ENCODE measurements at places on chromosomes 6 and 20.

DNA sequence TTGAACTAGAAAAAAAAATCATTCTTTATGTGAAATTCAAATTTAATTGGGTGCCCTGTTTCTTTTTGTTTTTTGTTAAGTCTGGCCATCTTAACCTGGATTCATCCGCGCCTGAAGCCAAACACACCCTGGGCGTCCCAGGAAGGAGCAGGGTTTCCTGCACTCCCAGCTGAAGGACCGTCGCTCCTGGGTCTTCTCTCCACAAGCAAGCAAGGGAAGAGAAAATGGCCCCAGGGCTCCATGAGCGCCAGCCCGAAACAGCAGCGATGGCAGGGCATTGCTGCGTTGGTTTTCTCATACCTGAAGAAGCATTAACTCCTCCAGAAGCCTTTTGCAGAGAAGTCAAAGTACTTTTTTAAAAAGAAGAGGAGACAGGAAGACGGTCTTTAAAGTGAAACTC is 105.4 kb upstream of the AFDN start:
- DNase-seq = no peak

DNA sequence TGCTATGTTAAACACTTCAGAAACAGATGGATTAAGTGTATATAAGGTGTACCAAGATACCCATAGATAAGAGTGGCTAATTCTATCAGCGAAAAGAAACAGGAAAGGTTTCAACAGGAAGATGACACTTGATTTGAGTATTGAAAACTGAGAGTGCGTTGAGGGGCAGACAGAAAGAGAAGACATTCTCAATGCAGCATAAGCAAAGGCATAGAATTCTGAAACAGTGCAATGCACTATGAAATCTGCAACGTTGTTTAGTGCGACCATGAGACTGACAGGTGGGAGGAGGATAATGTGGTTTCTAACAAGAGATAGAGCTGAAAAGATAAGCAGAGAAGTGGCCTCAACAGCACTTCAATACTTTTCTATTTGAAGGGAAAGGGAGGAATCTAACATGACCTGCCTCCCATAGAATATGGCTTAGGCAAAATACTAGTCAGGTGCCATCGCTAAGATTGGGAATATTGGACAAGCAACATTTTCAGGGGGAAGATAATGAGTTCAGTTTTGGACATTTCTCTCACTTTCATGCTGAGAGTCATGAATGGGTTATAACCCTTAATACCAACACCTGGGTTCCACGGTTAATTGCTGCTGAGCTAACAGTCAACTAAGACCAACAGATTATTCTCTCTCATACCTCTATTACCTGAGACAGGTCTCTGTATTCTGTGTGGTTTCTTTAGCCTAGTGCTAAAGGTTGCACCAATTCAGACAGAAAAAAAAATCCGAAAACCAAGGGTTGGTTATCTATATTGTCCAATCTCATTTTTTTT is 312.9 kb upstream of the ARID1B start:
- DNase-seq = no peak

GRCh38 chr6:163626073-163626867 is 211.8 kb downstream of the QKI start:
- DNase-seq = no peak

DNA sequence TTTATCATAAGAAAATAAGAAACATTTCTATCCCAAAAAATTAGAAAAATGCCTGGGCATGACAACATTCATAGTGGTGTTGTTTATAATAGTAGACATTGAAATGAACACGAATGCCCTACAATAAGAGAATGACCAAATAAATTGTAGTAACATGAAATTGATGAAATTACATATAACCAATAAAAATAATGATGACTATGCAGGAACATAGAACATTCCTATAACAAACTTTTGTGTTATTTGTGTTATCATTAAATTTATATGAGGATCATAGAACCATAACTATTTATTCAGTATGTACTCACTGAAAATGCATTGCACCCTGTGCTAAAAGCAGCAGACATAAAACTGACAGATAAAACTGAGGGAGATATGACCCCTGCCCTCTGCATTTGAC is 399.7 kb downstream of the CBLN4 start:
- DNase-seq = no peak

- DNase-seq = no peak
Measured at GRCh38 chr6:36610041-36610955, 16.1 kb downstream of the SRSF3 start.

DNA sequence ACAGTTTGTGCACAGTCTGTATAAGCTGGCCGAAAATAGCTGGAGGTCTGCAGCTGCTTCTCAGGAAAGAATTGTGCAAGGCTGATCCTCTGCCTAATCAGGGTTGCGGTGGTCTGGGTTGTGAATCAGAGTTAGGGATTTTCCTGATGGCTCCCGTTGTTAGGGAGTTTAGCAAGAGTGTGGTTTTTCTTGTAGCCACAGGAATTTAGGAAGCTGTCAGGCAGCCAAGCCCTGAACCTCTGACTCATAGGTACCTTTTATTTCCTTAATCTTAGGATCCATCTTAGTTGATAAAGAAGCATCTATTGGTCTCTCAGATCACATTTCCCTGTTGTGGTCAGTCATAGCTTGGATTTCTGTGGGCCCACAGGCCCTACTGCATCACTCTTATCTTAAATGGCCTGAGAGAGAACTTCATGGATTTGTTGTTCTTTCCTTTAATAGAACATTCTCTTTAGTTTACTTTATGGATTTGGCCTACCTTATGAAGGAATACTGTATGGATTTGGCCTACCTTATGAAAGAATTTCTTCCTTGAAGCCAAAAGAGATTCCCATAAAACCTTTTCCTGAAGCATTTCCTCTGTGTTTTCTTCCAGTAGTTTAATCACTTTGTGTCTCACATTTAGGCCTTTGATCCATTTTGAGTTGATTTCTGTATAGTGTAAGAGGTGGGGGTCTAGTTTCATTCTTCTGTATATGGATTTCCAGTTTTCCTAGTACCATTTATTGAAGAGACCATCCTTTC is 10.3 kb downstream of the KIF25 start:
- DNase-seq = no peak

DNA sequence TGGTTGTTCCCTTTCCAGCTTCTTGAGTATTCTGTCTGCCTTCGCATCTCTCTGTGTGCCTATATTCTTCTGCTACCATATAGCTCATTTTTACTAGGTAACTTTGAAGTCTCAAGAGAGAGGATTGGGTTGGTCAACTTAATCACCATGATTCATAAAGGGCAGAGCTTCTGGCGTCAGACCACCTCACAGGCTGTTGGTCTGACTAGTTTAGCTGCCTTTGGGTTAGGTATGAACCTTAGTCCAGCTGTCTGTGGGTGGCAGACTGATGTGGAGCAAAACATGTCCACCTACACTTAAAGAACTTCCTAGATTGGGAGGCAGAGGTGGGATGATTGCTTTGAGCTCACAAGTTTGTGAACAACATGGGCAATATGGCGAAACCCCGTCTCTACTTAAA is 192.2 kb upstream of the SGK1 start:
- no peak for DNase-seq

All from nephron progenitor cell (in vitro differentiated cells).